ENCODE measurements at places on chromosomes 12 and 14.

DNA sequence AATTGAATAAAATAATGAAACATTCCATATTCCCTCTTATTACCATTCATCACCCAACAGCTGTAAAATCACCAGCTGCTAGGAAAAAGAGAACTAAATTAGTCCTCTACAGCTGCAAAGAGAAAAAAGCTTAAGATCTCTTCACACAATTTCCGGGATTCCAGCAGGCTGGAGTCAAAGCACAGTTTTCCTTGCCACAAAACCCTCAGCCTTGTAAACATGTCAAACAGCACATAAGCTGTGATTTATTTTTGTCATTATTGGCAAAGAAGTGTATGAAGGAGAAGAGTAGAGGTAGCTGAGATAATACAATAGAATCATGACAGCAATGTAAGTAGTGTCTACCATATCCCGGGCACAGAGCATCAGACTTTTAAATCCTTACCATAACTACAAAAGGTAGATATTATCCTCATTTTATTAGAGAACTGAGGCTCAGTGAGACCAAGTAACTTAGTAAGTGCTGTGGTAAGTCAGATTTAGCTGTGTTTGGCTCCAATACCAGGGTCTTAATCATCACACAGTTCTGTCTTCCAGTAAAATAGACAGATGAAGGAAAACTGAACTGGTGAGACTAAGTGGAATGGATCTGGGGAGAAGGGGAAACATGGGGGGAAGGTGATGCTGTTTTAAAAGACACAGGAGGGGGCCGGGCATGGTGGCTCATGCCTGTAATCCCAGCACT lies 57.3 kb downstream of the NTN4 start:
- no peak for DNase-seq

DNA sequence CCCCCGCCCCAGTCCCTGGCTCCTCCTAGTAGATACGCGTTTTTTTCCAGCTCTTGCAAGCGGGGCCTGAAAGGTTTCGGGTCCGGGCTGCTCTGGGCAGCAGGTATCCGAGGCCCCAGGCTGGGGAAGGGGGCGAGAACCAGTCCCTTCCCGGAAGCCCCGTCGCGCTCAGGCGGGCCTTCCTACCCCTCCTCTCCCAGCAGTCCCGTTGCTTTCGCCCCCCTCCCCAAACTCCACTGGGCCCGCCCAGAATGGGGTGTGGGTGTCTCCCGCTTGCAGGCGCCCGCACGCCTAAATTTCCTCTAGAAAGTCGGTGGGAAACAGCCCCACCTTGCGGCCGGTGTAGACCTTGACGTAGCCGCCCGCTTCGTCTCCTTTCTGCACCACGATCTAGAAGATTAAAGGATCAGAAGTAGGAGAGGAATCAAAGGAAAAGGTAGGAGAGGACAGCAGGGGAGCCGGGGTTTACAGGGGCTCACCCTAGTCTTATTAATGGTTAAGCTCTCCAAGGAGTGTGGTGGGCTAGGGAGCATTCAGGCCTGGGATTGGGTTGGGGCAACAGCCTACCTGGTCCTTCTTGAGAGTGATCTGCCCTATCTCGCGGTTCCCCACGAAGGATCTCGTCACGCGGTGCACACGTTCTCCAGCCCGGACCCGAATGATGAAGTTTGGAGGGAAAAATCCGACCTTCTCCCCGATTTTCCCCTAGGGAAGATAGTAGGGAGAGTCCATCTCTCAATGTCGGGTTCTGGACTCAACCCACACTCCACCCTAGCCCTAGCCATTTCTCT lies 7.3 kb downstream of the STAC3 start:
- peak; percentile 86 for DNase-seq

DNA sequence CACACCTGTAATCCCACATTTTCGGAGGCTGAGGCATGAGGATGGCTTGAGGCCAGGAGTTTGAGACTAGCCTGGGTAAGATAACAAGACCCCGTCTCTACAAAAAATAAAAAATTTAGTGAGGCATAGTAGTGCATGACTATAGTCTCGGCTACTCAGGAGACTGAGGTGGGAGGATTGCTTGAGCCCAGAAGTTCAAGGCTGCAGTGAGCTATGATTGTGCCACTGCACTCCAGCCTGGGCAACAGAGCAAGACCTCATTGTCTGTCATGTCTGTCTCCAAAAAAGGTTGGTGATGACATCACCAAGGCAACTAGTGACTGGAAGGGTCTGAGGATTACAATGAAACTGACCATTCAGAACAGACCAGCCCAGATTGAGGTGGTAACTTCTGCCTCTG lies 83.5 kb upstream of the COCH start:
- no peak for DNase-seq

DNA sequence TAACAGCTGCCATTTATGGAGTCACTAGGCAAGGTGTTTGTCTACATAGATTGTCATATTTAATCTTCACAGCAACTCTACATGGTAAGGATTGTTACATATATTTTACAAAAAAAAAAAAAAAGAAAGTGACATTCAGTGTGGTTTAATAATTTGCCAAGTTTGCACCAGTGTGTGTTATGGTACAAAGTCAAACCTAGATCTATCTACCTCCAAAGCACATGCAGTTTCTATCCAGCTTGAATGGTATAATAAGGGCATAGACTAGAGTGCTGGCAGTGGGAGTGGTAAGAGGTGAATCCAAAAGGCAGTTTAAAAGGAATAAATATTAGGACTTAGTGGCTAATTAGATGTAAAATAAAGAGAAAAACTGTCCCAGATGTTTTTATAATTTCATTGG lies 66.2 kb upstream of the PCNX4 start:
- DNase-seq: no peak

GRCh38 chr14:62409626-62410300 lies 635.5 kb downstream of the KCNH5 start:
- DNase-seq: no peak

DNA sequence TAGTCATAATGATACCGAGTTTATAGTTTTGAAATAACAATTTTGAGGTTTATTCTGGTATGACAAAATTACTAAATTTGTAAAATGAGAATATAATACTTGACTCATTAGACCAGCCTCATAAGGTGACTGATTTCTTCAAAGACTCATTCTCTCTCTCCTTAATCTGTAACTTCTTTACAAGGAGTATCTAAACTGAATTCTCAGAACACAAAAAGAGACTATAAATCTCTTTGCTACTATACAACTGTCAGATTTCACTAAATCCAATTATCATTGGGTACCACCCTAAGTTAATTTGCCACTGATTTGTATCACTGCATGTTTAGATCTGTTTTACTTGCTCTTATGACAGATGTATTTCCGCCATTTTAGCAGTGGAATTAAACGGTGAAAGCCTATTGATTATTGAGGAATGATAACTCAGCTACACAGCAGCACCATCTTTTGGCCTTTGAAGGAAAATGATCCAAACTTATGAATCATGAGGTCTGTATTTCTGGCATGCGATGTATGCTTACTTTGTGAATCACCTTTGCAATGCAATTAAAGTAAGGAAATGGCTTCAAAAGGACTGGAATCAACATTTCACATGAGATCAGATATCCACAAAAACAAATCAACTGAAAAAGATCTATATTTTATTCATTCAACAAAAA lies 161.2 kb downstream of the RERGL start:
- DNase-seq: no peak

DNA sequence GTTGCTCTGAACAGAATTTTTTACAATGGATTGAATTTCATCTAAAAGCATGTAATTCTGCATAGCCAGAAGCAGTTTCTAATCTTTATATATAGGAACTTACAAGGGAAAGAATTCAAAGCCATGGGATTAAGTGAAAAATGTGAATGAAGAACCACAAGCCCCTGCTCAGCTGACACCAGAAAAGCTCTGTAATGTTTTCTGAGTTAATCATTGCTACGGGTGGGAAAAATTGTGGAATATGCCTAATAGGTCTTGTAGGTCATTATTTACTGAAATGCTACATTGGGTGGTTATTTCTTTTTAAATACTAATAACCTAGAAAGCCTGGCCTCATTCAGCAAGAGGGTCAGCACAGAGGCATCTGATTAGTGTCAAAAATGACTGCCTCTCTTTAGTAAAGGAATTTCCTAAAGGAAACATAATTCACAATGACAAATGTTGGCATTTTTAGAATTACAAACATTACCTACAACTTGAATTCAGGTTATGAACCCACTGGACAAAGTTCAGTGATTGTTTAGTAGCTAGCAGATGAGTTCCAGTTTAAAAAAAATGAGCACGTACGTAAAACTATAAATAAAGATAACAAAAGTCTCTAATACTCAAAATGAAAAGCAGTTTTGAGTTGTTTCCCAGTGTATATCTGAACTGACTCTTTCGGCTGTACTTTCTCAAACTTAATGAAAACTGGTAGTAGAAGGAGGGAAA lies 75.3 kb downstream of the BMP4 start:
- DNase-seq: no peak

- no peak for DNase-seq
Measured at GRCh38 chr12:107386569-107386968, 293.2 kb upstream of the CRY1 start.

GRCh38 chr14:66115740-66116502 lies 370.2 kb upstream of the CCDC196 start:
- no peak for DNase-seq

DNA sequence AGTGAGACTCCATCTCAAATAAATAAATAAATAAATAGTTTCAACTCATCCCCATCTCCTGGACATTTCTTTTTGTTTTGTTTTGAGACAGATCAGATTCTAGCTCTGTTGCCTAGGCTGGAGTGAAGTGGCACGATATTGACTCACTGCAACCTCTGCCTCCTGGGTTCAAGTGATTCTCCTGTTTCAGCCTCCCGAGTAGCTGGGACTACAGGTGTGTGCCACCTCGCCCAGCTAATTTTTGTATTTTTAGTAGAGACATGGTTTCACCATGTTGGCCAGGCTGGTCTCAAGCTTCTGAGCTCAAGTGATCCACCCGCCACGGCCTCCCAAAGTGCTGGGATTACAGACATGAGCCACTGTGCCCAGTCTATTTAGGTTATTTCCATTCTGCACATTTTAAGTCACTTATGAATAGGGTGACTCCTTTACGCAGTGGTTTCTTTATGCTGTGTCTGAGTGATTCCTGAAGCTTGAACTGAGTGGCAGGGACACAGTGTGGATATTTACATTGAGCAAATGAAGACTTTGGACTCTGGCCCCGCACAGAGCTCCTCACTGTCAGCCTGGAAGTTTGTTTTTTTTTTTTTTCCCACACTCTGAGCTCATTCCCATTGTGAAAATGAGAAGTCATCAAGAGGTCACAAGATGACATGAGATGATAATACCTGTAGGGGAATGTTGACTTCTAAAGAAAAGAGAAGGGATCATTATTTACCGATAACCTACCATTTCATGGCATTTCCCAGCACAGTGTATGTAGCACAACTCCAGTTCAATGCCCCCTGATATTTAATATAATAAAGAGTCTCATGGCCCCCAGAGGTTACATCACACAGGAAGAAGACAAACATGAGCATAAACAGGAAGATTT lies 72.6 kb downstream of the TBX3 start:
- no peak for DNase-seq

DNA sequence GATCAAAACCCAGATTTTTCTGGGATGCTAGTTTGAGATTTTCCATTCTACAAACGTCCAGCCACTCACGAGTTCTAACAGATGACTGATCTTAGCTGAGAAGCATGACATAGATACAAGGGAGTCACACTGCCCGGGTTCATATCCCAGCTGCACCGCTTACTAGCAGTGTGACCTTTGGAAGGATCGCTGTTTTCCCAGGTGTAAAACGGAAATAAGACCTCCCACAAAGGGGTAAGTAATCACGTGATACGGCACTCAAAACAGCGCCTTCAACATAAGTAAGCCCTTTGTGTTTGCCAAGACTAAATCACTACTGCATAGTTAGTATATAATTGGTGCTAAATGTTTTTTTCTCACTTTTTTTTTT lies 624 bp upstream of the PWP1 start:
- peak; percentile 18 for DNase-seq

- no peak for DNase-seq
Measured at GRCh38 chr12:88903333-88903732, 323.1 kb upstream of the KITLG start.

DNA sequence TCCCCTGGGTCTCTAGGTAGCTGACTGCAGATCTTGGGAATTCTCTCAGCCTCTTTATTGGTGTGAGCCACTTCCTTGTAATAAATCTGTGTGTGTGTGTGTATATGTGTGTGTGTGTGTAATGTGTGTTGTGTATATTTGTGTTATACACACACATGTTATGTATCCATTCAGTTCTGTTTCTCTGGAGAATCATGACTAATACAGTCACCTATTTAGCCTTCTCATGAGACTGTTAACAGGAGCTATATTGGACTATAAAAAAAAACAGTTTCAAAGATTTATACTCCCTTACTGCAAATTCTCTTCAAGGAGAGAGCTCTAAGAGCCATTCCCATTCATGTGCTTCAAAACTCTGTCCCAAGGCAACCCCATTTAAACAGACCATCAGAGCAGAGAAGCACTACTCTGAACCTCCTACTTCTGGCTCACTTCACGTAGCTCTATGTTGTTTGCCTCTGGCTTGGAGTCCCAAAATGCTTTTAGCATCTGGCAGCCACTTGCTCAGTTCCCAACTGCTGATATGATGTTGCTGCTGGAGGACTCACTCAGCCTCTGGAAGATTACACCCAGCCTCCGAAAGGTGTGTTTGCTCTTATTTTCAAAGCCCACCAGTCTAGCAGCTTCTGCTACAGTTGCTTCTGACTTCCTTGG lies 48.7 kb upstream of the KITLG start:
- no peak for DNase-seq

GRCh38 chr12:14741153-14741552 lies 44.8 kb upstream of the GUCY2C start:
- no peak for DNase-seq

DNA sequence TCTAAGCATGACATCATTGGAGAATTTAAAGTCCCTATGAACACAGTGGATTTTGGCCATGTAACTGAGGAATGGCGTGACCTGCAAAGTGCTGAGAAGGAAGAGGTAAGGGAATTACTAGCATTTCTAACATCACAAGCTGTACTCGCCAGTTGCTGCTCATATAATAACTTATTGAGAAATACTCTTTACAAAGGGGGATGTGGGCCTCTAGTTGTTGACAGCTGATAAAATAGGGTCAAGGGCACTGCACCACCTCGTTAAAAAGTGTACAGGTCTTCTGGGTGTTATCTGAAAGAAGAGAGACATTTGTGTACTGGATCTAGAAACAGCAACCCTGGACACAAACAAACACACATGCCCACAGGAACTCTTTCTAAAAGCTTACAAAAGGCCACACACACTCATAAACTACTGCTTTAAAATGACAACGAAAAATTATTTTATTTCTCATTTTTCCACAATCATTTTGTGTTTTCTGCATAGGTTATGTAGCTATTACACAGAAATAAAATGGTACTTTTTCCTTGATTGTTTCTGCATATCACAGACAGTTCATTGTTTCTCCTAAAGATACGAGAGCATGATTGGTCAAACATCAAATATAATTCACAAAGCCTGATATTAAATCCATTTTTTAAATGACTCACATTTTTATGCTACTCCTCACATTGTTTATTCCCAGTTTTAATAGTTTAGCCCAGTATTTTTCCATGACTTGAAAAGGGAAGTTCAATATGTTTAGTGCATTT lies 391.1 kb downstream of the PAWR start:
- DNase-seq: no peak

DNA sequence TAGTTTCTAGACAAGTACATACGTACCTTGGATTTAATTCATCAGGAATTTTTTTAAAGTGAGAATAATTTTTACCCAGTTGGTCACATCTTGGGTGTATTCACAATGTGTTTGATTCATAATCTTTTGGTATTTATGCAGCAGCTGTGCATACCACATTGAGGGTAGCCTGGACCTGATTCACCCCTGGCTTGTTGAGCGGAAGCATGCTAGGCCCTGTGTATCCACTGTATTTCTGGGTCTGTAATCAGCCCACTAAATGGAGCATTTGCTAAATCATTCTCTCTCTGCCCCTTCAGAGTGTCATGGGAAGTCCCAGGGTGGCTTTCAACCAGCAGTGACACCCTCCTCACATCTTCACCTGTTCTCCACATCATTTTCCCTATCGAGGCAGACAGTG lies 203.8 kb upstream of the RGS6 start:
- no peak for DNase-seq

Measured in CD4-positive, alpha-beta T cell treated with Interleukin-6 for 4 hours (primary cell).